DMS53 (cell line): ENCODE measurements at places on chromosomes 1 and 21.

GRCh38 chr21:27586986-27587385 is 620.1 kb upstream of the ADAMTS5 start:
- no peak for DNase-seq

- no peak for DNase-seq
These were observed 30.2 kb upstream of the TRAF5 start for GRCh38 chr1:211296396-211296795.

- peak; percentile 47 for DNase-seq
These were observed 1.5 kb downstream of the IVNS1ABP start for GRCh38 chr1:185315445-185316071.

DNA sequence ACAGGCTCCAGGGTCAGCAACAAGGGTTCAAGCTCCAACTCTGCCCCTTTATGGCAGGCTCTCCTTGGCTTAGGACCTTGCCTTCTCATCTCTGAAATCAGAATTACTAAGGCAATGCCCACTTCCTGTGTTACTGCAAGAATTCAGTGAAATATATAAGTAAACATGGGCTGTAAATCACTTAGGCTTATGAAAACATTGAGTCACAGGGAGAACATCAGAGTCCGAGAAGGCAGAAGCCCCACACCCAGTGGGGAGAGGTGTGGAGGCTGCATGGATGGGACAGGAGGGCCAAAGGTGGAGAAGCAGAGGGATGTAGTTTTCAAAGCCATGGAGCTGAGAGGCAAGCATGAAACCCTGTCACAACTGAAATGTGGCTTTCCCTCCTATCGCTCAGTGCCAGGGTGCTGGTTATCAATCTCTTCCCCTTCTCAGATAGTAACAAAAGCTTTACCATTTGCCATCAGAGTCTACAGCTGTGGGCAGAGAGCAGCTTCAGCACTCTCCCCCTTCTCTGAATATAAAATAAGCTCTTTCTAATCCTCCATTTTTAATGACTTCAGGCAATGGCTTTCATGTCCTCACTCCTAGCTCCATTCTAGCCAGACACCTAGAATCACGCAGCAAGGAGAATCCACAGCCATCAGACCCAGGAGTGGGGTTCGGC is 3.4 kb downstream of the RGS8 start:
- DNase-seq, result peak; percentile 79

DNA sequence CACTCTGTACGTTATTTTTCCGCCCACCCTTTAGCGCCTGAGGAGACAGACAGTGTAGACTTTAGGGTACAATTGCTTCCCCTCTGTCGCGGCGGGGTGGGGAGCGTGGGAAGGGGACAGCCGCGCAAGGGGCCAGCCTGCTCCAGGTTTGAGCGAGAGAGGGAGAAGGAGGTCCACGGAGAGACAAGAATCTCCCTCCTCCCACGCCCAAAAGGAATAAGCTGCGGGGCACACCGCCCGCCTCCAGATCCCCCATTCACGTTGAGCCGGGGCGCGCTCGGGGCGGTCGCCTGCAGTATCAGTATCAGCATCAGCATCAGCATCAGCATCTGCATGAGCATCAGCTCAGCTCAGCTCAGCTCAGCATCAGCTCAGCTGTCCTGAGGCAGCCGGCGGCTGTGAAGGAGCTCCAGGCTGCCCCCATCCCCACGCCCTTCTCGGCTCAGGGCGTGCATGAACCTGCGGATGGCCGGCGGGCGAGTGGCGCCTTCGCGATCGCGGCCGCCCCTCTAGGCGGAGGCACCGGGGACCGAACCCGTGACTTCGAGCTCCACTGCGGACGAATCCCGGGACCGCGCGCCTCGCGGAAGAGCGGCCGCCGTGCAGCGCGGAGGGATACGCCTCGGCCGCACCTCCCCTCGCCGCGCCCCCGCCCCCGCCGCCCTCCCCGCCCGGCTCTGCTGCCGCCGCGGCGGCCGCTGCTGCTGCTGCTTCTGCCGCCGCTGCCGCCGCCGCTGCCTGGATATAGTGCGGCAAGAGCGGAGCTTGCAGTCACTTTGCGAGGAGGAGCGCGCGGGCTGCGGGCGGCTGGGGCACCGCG is at the start of gene NCAM2:
Gene NCAM2, plus strand, starts transcription at position 774 of the 820 bp plus-strand sequence.
- DNase-seq, result peak; percentile 50

- DNase-seq, result no peak
These were observed 22.0 kb downstream of the PARS2 start for GRCh38 chr1:54742282-54742681.

DNA sequence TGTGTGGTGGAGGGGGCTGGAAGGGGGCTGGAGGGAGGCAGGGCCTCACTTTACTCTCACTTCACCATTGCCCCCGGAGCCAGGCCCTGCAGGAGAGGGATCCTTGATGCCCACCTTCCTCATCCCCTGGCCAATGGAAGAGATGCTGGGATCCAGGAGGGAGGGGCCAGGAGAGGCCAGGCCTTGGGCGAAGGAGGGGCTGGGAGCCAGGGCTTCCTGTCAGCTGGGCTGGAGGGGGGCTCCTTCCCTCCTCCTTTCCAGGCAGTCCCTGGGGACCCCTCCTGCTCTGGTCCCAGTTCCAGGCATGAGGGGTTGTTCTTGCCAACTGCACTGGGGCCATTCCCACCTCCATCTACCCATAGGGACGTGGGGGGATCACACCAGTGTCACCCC is 5.7 kb downstream of the AHDC1 start:
- DNase-seq, result no peak

DNA sequence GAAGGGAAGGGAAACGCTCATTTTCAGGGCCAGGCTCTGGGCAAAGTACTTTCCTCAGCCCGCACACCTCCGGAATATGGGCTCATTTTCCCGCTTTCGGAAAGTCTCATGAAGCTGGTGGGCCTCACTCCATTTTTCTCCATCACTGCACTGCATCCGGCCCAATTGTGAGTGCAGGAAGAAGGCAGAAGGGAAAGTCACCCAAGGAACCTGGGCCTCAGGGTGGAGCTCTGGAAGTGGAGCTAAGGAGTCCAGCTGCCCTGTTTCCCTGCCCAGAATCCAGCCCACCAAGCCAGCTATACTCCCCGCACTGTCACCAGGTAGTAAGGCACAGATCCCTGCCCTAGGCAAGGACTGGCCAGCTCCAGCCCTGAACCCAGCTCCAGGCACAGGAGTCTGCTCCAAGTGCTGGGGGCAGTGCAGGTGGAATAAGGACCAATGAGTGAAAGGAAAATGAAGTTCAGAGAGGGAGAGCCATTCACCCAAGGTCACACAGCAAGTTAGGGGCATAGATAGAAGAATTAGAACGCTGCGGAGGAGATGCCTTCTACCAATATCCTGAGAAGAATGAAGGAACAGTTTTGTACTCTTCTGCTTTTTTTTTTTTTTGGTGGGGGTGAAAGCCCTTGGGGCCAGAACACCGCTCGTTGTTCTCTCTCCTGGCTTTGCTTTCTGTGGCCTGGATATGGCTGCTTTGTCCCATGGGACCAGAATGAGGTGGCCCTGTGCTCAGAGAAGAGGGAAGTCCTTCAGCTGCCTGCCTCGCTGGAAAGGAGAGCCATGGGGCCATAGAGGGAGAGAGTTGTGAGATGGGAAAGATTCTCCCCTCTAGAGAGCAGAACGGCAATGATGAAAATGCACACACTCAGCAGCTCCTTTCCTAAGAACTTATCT is 10.0 kb downstream of the LRP8 start:
- DNase-seq, result no peak

DNA sequence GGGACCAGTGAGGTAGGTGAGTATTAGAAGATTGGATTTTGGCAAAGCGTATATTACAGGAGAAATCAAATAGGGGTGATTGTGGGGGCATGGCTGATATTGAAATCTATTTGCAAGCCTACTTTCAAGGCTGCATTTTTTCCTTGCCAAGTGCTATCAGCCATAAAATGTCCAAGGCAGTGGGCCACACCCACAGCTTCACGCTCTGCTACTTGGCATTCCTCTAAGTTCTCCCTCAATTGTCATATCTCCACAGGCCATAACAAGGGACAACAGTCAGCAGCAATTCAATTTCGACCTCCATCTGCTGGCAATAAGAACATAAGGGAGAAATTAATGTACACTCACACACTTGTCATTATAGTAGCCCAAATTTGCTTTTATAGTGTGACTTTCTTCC is 667.1 kb upstream of the PKN2 start:
- DNase-seq, result no peak

DNA sequence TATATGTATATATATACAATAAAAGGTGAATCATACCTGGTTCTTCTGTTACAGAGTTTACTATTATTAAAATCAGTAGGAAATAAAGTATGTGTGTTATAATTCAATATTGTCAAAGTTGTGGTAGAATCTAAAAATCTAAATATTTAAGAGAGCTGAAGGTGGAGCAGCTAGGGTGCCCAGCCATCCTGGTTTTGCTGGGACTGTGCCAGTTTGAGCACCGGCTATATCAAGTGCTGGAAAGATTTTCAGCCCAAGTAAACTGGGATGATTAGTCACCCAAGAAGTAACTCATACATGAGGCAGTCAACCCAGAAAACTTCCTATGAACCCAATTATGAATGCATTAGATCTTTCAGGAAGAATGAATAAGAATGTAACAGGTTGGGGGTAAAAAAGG is 16.9 kb upstream of the KRTAP19-5 start:
- DNase-seq, result no peak

DNA sequence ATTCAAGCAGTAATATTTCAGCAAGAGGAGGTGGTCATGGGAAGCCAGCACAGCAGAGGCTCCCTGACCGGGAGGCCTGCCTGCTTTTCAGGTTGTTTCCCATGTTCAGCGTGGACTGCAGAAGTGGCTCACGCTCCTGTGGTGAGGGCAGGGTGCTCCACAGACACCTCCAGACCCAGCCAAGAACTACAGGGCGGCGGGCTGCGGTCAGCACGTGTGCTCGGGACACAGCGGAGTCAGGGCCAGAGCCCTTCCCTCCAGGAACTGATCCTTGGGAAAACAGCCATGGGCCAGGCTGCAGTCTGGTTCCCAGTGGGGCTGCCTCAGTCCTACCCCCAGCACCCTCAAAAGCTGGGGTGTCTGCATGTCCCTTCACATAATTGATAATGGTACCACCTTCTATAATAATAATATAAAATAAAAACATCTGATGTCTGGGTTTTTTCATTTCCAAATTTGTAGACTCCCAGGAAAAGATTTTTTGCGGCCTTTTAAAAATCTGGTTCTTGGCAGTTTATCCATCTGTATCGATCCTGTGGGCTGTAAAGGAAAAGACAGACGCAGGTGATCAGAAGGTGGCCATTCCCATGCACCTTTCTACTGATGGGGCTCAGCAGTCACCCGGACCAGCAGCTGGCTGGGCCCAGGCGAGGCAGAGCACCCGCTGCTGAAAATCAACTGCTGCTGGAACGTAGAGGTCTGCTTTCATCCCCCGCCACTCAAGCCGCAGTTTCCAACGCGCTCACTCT is 10.7 kb downstream of the THAP3 start:
- DNase-seq, result no peak

DNA sequence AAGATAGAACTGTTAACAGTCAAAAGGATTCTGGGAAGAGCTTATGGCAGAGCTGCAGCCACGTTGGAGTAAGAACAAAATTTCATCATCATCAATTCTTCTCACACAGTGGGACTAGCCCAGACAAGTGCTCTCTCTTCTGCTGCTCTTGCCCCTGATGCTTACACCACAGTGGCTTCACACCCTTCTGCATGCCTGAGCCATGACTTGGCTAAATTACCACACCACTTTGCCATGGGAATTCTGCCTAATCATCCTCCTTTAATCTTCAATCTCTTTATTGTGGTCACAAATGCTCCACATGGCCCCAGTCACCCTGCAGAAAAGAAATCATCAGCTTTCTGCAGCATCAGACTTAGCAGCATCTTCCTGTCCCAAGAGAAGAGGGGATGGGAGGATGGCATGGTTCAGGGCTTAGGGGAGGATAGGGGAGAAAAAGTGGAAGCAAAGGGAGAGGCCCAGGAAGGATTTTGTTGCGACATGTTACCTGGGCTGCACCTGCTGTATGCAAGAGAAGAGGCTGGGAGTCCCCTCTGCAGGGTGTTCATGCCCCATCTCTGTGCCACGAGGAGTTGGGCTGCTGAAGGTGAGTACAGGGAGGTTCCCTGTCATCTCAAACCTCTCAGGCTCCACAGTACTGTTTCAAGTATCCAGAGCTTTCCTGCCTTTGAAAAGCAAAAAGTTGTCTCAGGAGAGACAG is 9.0 kb upstream of the RPTN start:
- DNase-seq, result no peak

- DNase-seq, result no peak
These were observed 116.9 kb upstream of the NGF start for GRCh38 chr1:115454837-115455511.
